Fibroblast of the aortic adventitia (primary cell): ENCODE measurements at places on chromosomes 4 and X. TPM values are rescaled to one million over a fixed set of nuclear protein-coding genes. Genes with fewer than 3 reads are reported as not detected.
A peak's percentile ranks its signal among the peaks of the same experiment; 100 is the strongest.

DNA sequence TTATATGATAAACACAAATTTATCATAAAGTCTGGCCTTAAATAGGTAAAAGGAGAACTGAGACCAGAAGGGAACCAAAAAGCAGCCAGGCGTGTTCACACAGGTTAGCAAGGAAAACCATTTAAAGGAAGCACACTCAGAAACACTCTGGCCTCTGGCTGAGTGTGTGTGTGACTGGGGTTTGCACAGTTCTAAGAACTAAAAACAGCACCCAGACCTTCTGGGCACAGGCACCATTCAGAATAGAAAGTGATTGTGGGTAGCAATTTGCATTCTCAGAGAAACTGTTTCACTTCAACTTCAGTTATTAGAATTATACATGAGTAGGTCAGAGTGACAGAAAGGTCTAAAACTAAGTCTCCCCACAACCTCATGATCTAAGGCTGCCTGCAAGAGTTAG is 10.0 kb downstream of the GPR82 start:
- DNase-seq: no peak

RHOXF2B gene
- not detected in 2 replicates for total RNA-seq

NPNT gene
- total RNA-seq: not detected in 2 replicates

POLN gene
- 3.7 and 4.9 TPM in 2 replicates for total RNA-seq

DNA sequence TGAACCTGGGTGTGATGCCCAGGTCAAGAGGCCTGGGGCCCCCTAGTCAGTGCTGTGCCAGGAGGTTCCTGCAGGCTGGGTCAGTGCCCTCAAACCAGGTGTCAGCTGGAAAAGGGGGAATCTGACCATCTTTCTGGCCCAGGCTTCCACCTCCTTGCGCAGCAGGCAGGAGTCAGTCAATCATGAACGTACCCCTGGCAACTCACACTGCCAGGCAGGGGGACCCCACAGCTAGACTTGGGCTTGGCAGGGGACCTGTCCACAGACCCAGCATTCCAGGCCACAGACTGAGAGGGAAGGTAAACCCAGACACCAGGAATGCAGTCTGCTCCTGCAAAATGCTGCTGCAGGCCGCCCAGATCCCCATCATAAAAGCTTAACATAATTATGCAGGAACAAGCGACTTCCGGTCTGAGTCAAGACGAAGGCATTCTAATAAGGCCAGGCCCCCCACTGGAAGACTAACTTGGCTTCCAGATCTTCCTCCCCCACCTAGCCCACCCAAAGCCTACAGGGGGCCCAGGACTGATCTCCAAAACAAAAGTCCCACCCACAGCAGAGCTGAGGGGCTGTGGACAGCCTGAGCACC is 156.3 kb downstream of the BCOR start:
- no peak for DNase-seq

SSX1 gene
- 0.09 TPM in 1 of 2 replicates, not detected in the other for total RNA-seq

DNA sequence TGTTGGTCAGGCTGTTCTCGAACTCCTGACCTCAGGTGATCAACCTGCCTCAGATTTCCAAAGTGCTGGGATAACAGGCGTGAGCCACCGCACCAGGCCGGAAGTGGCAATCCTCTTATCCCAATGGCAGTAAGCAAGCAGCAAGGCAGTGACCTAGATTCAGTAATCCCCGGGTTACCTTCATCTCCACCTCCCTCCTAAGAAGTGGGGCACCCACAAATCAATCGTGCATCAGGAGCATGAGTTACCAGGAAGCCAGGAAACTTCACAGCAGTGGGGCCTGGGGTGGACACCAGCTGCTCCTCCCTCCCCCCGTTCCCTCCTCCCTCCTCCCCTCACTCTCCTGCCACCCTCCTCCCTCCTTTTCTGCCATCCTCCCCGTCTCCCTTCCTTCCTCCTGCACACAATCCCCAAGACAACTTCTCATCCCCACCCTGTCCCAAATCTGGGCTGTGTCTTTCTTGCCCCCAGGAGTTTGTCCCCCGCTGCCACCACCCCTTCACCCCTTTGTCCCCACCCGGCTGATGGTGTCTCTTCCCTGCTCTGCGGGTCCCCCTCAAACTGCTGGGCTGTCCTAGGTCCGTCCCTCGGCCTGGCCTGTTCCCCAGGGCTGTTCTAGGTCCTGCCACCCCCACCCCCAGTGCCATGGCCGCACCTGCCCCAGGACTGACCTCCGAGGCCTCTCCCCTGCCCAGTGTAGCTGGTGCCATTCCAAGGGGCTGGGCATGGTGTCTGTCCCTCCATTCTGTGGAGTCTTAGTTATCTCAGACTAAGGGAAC is 2.2 kb downstream of the PDE6B start:
- DNase-seq: no peak

EDNRA gene
- total RNA-seq: 10.8 and 37.6 TPM in 2 replicates

- DNase-seq: no peak
Measured at GRCh38 chrX:41090568-41091238, 5.5 kb downstream of the USP9X start.

DNA sequence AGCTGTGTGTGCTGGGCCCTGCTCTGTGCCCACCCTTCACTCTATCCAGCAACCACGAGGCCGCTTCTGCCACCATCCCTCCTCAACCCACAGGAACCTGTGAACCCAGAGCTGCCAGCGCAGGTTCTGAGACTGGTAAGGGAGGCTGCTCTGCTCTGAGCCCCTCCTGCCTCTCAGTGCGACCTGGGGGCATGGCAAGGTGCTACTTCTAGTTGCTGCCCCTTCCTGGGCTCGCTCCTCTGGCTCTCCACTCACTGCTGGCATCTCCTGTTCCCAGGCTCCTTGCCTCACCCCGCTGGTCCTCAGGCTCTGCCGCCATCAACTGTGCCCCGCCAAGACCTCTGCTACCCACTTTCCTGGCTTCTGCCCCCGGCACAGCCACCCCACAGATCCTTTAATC is 39.3 kb downstream of the RNF212 start:
- DNase-seq: no peak

TSR2 gene
- 12.2 and 28.6 TPM in 2 replicates for total RNA-seq

- no peak for DNase-seq
Measured at GRCh38 chr4:165906272-165906671, 33.2 kb downstream of the TLL1 start.

LRRC66 gene
- total RNA-seq: 0.81 TPM in 1 of 2 replicates, not detected in the other

- no peak for DNase-seq
Measured at GRCh38 chr4:165319030-165319429, 8.4 kb upstream of the MSMO1 start.

GRCh38 chr4:168679819-168680218 is 183.0 kb downstream of the PALLD start:
- peak; percentile 22 for DNase-seq

BMP3 gene
- 0.18 TPM in 1 of 2 replicates, not detected in the other for total RNA-seq

KLB gene
- total RNA-seq: under 0.01 TPM in 1 of 2 replicates, not detected in the other

SMIM10 gene
- total RNA-seq: 5.0 and 6.6 TPM in 2 replicates

DNA sequence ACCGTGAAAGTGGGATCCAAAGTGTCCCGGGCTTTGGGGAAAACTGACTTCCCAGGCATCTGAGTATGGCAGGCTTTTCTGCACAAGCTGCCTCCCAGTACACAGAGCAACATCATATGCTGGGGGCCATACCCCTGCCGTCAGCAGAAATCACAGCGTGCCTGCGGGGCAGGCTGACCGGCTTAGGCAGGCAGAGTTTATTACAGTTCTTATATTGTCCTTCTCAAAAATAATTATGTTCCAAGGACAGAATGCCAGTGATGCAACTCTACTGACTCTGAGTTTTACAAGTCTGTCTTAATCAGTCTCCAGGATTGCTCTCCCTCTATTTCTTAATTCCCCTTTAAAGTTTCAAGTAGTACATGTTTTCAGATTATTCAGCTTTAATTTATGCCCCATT is 37.0 kb downstream of the IL21 start:
- peak; percentile 59 for DNase-seq

DNA sequence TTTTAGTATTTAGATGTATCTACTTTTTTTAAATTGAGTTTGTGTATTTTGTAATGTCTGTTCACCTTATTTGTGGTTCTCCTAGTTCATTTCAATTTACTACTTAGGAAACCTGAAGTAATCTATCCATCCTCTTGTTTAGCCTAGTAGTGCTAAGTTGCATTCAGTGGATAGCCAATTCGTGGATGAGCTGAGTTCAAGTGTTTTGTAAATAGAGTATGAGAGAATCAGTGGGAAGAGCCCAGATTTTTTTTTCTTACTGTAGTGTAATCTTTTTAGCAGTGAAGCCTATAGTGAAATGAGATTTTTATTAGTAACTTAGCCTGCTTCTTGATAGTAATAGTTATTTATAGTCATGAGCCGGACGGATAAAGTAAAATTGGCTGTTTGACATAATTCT is 21.7 kb downstream of the STAG2 start:
- DNase-seq: no peak

MAGEA10 gene
- total RNA-seq: not detected in 2 replicates

DNA sequence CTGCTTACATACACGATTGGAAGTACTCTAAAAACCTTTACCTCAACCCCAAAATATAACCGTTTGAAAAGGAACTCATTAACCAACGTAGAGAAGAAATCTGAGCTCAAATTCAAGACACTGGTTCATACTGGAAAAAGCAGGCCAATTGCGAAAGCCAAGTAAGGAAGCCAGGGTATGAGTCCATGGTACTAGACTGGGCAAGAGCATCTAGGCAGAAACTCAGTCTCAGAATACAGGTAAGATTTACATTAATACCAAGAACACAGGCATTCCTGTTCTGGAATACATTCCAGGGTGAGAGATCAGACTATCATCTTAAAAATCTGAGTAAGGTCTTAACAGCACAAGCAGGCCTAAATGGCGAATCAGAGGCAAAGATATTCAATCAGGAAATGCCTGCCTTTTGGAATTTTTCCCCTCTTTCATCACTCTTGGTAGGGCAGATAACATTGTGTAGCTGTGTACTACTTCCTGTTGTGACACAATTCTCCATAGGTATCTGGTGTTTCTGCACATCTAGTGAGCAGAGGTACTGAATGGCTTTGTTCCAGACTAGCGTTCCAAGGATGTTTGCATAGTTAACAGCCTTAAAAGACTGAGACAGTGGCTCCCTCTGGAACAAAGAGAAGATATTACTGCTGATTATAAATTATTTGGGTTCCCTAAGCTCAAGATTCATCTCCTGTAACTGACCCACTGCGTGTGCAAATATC is 311.3 kb downstream of the PCDH19 start:
- peak; percentile 70 for DNase-seq

DNA sequence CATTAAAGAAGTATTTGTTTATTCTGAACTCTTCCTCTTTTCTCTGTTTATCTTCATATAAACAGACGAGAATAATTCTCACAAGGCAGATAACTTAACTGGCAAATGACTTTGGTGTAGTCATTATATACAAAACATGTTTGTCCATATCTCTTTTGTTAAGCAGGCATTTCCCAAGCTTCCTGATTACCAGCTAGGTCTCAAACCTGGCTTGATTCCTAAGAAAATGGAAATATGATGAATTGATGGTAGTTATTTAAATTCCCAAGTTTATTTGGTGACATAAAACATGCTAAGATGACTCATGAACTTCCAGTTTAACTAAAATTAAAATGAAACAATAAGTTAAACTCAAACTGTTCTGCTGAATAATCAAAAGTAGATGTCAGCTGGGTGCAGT is 96.8 kb downstream of the ARSJ start:
- peak; percentile 57 for DNase-seq
